ENCODE measurements at places on chromosomes 5 and 9. TPM values are rescaled to one million over a fixed set of nuclear protein-coding genes. Genes with fewer than 3 reads are reported as not detected.

- no peak for DNase-seq
These were observed 359.9 kb downstream of the ICE1 start for GRCh38 chr5:5782402-5782801.

GRCh38 chr9:18786911-18787650 lies 245.9 kb downstream of the SAXO1 start:
- no peak for DNase-seq

DNA sequence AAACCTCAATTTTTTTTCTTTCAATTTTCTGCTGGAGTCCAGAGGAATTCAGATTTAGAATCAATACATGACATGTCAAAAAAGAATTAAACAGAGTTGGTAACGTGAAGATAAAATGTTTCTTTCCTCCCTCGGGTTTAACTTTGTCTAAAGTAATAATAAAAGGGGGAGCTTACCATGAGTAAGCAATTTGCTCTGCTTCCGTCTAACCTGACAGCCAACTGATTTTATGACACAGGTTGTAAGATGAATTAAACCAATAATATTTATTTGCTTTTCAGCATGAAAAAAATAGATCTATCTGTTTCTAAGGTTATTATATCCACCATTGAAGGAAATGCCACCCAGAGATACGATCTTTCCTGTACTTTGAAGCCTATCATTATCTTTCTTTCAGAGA lies 352.6 kb downstream of the OSTF1 start:
- no peak for DNase-seq

DNA sequence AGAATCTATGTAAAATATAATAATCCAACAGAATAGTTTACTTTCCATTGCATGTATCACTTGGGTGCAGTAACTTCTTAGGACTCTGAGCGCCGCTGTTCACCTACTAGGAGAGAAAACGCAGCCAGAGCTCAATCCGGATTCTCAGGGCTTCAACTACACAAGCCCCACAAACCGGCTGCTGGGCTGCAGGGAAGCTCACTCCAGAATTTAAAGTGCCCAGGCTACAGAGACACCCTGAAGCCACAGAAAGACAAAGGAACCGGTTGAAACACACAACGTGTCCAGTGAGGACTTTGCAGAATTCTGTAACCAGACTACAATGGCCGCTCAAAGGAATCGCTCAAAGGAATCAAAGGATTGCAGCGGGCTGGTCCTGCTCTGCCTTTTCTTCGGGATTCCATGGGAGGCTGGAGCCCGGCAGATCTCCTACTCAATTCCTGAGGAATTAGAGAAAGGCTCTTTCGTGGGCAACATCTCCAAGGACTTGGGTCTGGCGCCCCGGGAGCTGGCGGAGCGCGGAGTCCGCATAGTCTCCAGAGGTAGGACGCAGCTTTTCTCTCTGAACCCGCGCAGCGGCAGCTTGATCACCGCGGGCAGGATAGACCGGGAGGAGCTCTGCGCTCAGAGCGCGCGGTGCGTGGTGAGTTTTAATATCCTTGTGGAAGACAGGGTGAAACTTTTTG lies at the start of gene PCDHGA10:
PCDHGA10 (plus strand) TSS at position 134 of the 686 bp plus-strand sequence; CDS start at position 323, 189 bp downstream.
- DNase-seq, result peak; percentile 86

The GARNL3 gene
- 3.3 TPM for total RNA-seq

The BARHL1 gene
- not detected for total RNA-seq

The GPR150 gene
- total RNA-seq, result 0.56 TPM

The SPATA6L gene
- total RNA-seq, result not detected

The BAAT gene
- total RNA-seq, result 0.07 TPM

Data from activated CD4-positive, alpha-beta T cell treated with anti-CD3 and anti-CD28 coated beads, Interleukin-2, amount 10 ng/mL, durations not matched to agents 24 days and 14 days (primary cell).